ENCODE measurements at places on chromosomes 4 and X.

GRCh38 chr4:173426064-173426463 is 27.1 kb upstream of the SCRG1 start:
- DNase-seq, result no peak

DNA sequence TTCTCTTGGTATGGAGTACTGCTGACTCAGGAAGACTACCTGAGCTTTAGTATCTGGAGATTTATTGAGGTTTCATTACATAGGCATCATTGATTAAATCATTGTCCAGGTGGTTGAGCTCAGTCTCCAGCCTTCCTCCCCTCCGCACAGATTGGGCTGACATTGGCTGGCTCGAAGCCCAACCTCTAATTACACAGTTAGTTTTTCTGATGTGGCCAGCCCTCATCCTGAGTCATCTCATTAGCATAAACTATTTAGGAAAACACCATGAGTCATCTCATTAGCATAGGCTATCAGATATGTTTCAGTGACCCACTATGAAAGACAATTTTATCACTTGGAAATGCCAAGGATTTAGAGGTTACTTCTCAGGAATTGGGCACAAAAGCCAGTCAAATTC is 93.9 kb upstream of the ANKRD50 start:
- DNase-seq, result no peak

DNA sequence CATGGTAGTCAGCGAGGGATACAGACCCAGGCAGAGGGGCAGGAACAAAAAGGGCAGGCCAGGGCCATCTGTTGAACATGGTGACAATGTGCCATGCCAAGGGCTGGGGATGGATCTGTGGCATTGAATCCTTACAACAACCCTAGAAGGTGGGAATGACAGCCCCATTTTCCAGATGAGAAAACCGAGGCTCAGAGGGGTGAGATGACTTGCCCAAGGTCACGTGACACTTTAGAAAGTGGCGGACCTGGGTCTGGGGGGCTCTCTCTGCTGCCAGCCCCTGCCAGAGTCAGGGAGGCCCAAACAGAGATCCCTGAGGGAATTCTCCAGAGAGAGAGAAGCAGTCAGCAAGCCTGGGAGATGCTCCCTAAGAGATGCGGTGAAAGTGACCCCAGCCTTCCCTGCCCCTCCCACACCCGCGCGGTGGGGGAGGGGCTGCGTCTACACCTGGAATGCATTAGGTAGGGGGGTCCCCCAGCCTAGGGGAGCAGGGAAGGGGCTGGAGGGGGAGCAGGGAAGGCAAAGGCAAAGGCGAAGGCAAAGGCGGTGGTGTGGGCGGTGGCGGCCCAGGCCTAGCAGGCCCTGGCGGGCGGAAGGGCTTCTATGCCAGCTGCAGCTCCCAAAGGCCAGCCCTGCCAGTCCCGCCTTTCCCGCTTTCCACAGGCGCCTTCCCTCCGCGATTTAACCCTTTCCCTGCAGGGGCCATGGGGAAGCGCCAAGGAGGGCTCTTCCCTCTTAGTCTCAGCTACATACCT is 13.0 kb downstream of the FGD1 start:
- no peak for DNase-seq

DNA sequence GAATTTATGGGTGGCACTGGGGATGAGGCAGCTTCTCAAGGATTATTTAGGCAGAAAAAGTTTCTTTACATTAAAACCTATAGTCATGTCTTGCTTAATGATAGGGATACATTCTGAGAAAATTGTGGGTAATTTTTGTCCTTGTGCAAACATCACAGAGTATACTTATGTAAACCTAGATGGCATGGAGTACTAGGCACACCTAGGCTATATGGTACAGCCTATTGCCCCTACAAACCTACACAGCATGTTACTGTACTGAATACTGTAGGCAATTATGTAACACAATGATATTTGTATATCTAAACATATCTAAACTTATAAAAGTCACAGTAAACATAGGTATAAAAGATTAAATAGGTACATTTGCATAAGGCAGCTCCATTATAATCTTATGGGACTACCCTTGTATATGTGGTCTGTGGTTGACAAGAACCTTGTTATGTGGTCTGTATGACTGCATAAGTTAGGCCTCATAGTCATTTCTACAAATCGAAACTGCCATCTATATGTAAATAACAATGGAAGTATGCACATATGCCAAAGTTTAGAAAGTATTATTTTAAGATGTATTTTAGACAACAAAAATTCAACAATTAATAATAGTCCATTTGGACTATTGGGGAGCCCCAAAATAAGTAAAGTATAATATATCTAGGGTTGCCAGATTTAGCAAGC is 87.3 kb downstream of the CFAP299 start:
- no peak for DNase-seq

DNA sequence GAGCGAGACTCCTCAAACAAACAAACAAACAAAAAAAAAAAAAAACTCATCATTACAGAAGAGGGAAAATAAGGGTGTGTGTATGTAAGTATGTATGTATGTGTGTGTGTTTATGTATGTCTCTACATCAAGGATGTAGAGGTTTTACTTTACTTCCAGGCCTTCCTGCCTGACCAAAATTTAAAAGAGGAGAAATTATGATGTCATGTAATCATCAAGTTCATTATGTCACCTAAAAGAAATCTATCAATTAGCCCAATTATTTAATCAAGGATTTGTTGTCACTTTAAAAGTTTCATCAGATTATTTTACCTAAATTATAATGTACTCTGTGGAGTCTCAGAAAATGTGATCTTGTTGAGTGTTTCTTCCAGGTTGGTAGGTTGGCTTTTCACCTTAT is 21.6 kb downstream of the GUCY1A1 start:
- DNase-seq, result no peak

- no peak for DNase-seq
Measured at GRCh38 chrX:48461830-48462229, 8.2 kb downstream of the SLC38A5 start.

DNA sequence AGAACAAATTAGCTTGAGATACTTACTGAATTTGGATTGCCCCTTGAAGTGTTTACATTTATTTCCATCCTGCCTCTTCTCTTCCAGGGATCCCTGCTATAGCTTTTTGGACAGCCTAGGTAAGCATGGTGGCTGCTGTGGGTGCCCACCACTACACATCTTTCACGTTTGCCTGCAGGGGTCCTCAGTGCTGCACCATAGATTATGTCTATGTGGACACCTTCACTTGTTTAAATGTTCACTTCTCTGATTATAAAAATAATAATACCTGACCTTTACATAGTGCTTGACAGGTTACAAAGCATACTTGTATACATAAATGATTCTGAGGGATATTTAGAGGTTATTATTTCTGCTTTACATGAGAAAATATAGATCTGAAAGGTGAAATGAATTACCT is 67.9 kb upstream of the SLC4A4 start:
- no peak for DNase-seq

DNA sequence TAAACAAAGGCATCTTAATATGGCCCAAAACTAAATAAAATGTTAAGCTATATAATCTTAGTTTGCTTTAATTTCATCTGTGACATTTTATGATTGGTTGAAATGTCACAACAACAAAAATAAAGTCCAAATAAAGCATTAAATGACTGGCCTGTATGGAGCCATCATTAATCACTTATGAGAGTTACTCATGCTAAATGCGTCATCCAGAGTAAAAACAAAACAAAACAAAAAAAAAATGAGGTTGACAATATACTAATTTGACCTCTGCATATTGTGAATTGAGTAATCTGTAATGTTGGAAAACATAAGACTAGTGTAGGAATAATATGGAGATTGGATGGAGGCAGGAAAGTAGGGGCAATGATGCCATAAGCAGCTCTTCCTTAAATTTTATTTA is 139.7 kb downstream of the MAPK10 start:
- no peak for DNase-seq

GRCh38 chrX:153723351-153724251 is 586 bp downstream of the BCAP31 start:
- DNase-seq, result no peak

DNA sequence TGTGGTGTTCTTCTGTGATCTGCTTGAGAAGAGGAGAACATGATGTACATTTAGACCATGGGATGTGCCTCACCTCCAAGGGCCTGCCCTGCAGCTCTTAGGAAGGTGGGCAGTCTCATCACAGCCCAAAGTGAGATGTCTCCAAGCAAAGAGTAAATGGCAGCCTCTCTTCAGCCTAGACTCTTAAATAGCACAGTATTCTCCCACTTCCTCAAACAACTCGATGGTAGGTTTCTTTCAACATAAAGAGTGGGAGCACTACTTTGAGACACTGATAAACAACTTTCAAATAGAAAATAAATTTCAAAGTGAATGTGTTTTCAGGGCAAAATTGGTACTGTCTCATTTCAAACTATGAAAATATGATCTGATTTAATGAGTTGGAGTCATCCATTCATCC is 35.2 kb downstream of the EDNRA start:
- DNase-seq, result no peak

- peak; percentile 27 for DNase-seq
Measured at GRCh38 chr4:189202869-189203271, 737.8 kb upstream of the FRG1 start.

DNA sequence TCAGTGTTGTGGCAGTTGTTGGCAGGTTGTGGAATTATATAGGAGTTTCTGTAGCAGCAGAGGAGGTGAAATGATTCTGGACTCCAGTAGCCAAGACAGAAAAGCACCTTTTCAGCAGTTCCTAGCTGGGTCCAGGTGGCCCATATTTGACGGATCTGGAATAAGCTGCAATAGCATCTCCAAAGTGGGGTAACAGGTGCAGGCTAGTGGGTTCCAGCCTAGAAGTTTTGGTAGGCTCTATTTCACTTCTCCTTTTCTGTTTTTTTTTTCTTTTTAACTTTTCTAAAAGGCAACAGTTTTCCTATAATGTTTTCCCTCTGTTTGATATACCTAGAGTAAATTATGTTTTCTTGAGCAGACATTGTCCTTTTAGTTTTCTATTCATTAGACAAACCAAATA is 392.5 kb downstream of the C4orf33 start:
- DNase-seq, result no peak

DNA sequence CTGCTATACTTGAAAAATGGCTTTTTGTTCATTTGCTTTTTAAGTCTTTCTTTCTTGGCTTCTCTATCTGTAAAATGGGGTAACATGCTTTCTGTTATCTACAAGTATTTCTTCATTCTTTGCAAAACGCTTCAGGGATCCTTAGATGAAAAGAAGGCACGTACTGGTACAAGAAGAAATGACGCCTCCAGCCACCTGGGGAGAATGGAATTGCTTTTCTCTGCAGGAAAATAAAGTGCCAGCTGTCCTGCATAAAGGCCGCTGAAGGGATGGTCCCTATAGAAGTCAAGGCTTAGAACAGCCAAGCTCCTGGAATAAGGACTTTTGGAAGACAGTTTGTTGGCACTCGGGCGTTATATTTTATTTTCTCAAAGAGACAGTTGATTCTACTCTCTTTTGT is 210.8 kb upstream of the RASGEF1B start:
- DNase-seq, result no peak

DNA sequence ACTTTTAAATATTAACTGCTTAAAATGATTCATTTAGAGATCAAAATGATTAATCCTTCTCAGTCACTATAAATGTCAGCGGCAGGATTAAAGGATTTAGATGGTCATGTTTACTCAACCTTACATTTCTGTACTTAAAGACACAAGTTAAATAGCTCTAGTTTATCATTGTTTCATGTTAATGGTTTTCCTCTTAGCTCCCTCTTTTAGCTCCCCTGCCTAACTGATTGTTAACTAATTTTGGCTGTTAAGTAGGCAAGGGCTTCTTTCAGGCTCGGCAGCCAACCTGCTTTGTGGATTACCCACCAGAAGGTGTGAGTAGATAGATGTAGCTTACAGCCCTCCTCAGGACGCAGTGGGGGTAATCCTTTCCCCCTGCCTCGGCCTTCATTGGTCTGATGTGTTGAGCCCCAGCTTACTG is 96.0 kb downstream of the TENM3 start:
- DNase-seq, result no peak

DNA sequence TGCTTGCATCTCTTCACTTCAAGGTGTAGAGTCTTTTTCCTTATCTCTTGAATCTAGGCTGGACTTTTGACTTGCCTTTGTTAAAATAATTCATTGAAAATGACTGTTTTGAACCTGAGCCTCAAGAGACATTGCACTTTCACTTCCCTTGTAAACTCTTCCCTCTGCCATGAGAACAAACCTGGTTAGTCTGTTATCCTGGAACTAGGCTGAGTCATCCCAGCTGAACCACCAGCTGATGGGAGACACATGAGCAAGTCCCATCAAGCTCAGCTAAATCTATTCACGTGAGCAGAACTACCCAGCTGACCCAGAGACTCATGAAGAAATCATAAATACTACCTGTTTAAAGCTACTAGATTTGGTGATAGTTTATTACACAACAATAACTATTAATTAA is 202.3 kb upstream of the CENPE start:
- DNase-seq, result no peak

All from amniotic stem cell (primary cell).